ENCODE measurements at places on chromosomes 12 and 14. TPM values are rescaled to one million over a fixed set of nuclear protein-coding genes. Genes with fewer than 3 reads are reported as not detected.

The IGFBP6 gene
- total RNA-seq, result 50.2 TPM

The NFE2 gene
- total RNA-seq, result 18.5 TPM

The ITPR2 gene
- 3.0 TPM for total RNA-seq

The ESPL1 gene
- 23.1 TPM for total RNA-seq

The APOF gene
- total RNA-seq, result not detected

All from G401 (cell line).